HS-27A (cell line): ENCODE measurements at places on chromosomes 4 and X.

- no peak for DNase-seq
These were observed 28.4 kb downstream of the GAGE1 start for GRCh38 chrX:49627086-49627777.

DNA sequence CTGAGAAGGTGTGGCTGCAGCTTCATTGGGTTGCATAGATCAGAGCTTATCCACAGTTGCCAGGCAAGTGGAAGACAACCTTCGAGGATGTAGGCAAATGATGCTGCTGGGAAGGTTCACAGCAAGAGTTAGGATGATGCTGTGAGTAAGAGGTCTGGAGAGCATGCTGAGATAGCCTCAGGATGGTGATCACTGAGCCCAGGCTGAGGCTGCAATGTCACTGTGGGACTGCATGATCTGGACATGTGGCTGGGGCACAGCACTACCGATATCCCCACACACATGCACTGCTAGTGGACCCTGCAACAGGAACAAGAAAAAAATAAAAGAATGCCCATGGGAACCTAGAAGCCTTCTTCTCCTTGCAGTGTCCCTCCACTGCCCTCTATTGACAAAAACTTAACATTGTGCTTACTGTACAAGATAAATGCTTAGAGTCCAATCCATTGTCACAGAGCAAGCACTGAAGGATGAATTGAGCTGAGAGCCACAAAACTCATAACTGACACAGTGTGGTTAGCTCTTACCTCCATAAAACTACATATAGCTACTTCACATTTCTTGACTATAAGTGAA lies 105.6 kb downstream of the CNKSR2 start:
- peak; percentile 3 for DNase-seq

DNA sequence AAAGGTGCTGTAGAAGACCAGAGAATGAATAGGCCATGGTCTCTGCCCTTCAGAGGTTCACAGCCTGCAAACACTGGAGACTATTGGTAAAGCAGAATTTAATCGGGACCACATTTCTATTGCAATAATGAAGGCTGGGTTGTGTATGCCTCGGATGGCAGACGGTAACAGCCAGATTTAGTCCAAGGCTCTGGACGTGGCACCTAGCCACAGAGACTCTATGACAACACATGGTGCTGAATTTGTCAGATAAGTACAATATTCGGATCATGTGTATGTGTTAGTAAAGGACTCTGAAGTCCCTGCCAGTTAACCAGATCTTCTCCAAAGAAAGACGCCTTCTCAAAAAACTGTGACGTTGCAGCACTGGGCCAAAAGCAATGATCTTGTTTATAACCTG lies 129.0 kb downstream of the DCTD start:
- no peak for DNase-seq

- DNase-seq = no peak
These were observed 30.9 kb downstream of the CD38 start for GRCh38 chr4:15809058-15809457.

- no peak for DNase-seq
These were observed 240.1 kb downstream of the FRAS1 start for GRCh38 chr4:78297116-78297800.

DNA sequence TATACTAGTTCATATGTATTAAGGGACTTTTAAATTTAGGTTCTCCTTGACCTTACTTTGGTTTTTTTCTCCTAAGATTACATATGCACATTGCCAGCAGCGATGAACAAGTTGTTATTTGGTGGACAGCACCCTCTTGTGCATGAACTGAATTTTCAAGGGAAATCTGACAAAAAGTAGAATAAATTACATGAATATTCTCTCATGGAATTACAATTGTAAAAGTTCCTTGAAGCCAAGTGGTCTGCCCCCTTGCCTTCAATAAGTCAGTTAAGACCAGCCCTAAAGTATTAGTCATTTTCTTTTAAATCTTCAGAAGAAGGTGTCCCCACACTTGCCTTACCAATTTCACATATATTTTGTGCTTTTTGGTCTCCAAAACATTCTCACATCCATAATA lies 30.7 kb upstream of the SMARCA5 start:
- peak; percentile 17 for DNase-seq

GRCh38 chr4:120926358-120927025 lies 4.0 kb upstream of the PRDM5 start:
- DNase-seq = no peak

DNA sequence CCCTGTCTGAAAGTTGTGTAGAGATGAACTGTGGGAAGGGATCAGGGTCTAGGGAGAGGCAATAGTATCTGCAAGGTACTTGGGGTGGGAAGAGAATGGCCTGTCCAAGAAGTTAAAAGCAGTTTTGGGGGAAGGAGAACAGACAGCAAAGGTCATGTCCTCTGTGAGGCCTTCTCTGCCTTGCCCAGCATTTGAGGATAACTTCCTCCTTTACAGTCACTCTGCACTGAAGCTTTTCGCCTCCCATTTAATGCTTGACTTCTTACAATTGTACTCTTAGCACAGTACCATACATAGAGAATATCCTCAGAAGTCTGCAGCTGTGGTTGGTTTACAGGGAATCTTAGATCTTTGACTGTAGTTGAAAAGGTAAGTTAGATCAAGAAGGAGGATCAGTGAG lies 121.8 kb upstream of the AP1S2 start:
- DNase-seq = no peak

DNA sequence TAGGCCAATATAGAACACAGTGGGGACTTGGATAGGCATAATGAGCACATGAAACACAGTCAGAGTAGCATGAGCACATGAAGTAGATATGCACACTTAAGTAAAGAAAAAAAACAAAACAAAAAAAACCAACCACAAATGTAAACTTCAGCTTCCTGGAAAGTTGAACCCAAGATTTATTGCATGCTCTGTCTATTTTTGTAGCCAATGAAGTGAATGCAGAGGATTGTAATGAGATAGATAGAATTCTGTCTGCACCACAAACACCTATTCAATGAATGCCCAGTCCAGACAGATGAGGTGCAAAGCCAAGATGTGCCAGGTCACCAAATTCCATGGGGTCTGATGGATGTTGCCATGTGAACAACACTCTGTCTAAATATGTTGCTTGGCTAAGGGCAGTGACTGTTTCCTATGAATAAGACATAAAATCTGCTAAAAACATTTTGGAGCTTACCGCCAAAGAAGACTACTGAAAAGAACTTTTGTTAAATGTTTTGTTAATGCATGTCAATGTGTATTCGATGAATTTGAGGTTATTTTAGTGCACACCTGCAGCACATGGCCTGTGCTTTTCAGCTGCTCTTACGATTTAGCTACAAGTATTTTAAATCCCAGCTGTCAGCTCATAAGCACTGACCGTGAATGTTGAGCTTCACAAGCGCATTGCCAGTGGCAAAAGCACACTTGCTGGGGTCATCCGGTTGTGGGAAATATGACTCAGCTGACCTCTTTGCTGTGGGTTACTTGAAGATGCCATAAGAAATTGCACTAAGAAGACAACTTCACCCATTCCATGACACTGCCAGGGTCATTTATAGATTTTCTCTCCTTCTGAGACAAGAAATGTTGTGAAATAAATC lies 374.8 kb upstream of the GNPDA2 start:
- DNase-seq = no peak

DNA sequence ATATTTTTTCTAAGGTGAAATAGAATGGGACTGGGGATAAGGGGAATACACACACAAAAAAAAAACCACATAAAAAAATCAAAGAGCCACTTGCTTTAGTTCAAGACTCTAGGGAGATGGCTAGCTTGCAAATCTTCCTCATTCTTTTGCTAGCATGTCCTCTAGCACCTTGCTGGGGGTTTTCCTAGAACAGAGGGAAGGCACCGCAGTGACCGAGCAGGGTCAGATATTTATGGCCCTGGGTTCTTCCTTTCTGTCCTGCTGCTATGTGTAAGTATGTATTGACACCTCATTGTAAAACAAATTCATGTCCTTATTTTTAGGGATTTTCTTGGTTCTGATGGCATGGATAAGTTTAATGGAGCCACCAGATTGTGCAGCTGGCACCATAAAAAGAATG lies 81.2 kb downstream of the SHISA3 start:
- no peak for DNase-seq

- no peak for DNase-seq
These were observed 245.9 kb downstream of the MID1IP1 start for GRCh38 chrX:39047174-39047573.

GRCh38 chr4:88706574-88706973 lies 8.9 kb upstream of the NAP1L5 start:
- DNase-seq = no peak

GRCh38 chrX:134452596-134452995 lies 7.4 kb upstream of the HPRT1 start:
- no peak for DNase-seq

DNA sequence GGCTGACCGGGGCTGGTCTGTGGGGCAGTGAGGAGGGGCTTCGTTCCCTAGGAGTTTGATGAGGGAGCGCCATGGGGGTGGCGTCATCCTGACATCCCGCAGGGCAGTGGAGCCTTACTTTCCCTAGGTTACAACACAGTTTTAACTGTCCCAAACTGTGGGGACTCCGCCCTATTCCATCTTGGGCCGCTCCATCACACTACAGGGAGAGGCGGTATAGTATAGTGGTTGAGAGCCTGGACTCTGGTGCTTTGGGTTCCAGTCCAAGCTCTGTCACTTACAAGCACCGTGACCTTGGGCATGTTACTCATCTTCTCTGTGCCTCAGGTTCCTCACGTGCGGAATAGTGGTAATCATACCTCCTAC lies 44.2 kb downstream of the ZNF185 start:
- DNase-seq = no peak
